SW480 (cell line): ENCODE measurements at places on chromosomes 13 and 19.

DNA sequence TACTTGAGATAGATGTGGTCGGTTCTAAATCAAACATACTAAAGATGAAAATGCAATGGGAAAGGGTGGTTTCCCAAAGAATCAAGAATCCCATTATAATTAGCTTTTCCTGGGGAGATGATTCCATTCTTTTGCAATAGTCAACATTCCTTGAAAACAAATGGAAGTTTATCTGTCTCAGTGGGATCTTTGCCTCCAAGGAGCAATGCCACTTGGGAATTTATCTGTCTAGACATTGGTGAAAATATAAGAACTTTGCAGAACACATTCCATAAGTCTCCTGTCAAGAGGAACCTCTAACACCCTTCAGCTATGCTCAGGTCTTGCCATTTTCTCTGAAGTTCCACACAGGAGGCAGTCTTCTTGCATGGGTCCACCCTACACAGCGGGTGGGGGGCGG, 152.5 kb downstream of the KCTD12 start:
- no peak for DNase-seq

DNA sequence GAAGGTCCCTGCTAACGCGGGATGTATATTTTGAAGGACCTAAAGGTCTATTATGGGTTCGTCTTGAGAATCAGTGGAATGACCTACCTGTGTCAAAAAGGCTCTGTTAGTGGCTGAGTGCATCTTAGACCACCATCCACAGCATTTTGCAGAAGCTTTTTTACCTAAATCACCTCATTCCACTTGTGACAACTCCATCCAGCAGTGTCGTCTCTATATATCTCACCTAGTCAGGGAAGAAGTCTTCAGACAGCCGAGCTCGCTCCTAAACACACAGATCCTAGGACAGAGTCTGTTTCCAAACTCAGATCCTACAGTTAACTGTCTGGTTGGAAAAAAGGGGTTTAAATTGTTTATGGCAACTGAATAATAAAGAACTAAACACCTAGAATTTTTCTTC, 33.7 kb downstream of the COL4A1 start:
- no peak for DNase-seq

DNA sequence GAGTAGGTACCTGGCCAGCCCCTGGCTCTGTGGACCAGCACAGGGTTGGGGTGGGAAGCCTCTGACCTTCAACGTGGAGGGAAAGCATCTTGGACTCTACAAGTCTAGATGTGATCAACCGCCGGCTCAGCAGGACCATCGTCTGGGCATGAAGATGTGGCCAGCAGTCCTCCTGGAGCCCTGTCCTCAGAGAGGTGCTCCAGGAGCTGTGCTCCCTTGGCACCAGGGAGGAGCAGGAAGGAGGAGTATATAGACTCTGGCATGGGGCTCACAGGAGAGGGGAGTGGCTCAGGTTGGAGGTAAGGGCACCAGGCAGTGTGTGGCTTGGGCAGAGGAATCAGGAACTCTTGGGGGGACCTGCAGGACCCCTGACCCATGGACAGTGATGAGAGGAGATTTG, 18.3 kb upstream of the ISYNA1 start:
- DNase-seq, result no peak

DNA sequence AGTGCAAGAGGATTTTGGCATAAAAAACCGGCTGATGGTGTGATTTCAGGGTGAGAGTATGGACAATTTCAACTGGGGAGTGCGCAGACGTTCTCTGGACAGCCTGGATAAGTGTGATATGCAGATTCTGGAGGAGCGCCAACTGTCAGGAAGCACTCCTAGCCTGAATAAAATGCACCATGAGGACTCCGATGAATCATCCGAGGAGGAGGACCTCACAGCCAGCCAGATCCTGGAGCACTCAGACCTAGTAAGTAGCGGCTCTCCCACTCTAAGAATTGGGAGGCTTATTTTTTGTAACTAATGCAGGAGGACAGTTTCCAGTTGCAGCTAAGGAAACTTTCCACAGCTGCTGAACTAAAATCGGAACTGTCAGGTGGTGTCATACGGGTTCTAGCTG, 53.6 kb downstream of the ZAR1L start:
- DNase-seq, result no peak

GRCh38 chr19:18865973-18866799, 29.8 kb downstream of the CERS1 start:
- no peak for DNase-seq

DNA sequence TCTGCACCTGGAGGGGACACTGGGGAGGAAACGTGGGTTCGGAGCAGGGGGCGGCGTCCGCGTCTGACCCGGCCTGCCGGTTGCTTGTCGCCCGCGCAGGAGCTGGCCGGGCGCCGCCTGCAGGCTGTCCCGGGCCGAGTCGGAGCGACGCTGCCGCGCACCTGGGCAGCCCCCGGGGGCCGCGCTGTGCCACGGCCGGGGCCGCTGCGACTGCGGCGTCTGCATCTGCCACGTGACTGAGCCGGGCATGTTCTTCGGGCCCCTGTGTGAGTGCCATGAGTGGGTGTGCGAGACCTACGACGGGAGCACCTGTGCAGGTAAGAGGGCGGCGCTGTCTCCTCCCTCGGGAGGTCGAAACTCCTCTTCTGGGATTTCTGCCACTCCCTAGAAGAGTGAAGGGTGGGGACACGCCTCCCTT, 1.3 kb downstream of the ITGBL1 start:
- DNase-seq, result no peak

DNA sequence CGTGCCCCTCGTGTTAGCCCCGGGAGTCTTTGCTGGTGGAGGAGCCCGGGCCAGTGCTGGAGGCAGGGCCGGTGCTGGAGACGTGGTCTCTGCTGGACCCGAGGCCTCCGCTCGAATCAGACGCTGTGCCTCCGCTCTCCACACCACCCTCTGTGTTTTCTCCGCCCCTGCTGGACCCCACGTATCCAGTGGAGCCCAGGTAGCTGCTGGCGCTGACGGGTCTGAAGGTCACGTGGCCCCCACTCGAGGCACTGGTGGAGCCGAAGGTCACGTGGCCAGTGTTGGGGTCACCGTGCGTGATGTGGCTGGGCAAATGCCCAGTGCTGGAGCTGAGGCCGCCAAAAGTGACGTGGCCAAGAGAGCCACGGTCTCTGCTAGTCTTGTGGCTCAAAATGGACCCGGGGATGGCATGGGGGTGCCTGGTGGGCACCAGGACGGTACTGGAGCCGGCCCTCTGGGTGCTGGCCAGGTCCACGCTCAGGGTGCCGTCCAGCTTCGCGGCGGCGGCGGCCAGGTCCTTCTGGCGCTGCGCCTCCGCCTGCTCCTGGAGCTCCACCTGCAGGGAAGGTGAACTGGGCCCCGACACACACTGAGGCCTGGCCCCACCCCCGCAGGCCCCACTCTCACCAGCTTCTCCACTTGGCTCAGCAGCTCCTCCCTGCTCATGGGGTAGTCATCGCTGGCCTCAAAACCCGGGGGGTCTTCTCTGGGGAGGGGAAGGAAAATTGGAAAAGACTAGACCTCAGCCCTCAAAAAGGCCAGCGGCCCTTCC, 27.3 kb downstream of the ZNF114 start:
- no peak for DNase-seq

GRCh38 chr13:28429685-28430290, 65.1 kb downstream of the FLT1 start:
- no peak for DNase-seq

- DNase-seq, result no peak
Observed at GRCh38 chr13:57726981-57727380, 95.4 kb downstream of the PCDH17 start.

GRCh38 chr13:99991828-99992775, 10.5 kb downstream of the ZIC2 start:
- no peak for DNase-seq

DNA sequence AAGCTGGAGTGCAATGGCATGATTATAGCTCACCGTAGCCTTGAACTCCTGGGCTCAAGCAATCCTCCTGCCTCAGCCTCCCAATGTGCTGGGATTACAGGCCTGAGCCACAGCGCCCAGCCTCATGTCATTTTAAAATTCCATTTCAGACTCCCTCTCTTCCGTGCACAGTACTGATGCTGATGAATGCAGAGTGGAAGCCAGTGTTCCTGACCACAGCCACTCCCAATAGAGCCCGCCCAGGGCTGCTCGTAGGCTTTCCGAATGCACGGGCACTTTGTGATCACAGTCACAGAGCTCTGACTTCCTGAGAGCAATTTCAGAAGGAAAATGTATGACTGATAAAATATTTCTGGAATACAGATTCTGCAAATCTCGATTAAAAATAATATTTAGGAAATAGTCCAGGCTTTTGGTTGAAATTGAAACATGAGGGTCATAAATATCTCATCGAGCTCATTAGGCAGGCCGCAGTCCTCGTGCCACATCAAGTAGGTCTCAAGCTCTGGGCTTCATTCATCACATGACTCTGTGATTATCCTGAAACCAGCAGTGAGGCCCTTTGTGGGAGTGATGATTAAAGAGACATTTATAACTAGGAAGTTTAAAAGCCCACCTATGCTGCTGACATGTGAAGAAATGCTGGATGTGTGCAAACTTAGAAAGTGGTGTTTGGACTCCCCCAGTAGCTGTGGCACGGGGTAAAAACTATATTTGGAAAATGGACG, 38.9 kb upstream of the AMER2 start:
- DNase-seq, result peak; percentile 34
